NCI-H526 treated with DMSO at 0.1 percent for 48 hours (cell line): ENCODE measurements at places on chromosomes 16 and 17.

DNA sequence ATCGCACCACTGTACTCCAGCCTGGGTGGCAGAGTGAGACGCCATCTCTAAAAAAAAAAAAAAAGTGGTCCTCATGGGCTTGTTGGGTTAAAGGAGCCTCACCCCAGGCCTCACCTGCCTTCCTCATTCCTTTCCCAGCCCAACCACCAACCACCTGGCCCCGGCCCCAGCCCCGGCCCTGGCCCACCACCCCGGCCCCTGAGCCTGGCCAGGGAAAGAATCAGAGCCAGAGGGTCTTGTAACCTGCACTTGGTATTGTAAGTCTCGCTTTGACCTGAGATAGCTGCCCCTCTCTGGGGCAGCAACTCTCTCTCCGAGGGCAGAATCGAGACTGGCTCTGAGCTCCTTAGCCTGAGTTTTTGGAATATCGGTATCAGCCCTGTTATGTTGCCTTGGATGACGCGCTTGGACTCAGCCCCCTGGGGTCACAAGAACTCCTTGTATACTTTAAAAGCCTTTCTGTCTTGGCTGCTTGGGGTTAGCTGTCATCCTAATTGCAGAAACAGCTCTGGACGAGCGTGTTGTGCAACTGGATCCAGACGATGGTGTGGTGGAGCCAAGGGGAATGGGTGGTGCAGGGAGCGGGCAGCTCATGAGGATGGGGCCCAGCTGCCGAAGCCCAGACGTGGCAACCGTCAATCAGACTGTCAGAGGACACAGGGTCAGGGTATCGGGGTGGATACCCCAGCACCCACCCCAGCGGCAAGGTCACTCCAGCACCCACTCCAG, 14.6 kb downstream of the SMTNL2 start:
- no peak for DNase-seq

DNA sequence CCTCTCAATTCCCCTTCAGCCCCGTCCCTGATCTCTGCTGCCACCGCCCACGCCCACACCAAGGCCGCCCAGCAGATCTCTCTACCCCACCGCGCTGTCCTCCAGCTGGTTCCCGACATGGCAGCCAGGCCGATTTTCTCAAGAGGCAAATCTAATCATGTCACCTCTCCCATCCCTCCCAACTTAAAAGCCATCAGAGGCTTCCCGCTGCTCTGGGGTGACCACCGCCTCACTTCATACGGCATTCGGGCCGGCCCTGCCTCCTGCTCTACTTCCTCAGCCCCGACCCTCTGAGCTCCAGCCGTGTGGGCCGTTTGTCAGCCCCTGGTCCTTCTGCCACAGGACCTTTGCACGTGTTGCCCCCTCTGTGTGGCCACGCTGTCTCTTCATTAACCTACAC, 63.2 kb downstream of the RPH3AL start:
- DNase-seq = no peak

- no peak for DNase-seq
Observed at GRCh38 chr16:54631782-54632181, 298.9 kb upstream of the IRX5 start.

- DNase-seq = no peak
Observed at GRCh38 chr16:4032768-4033167, 83.5 kb downstream of the ADCY9 start.

DNA sequence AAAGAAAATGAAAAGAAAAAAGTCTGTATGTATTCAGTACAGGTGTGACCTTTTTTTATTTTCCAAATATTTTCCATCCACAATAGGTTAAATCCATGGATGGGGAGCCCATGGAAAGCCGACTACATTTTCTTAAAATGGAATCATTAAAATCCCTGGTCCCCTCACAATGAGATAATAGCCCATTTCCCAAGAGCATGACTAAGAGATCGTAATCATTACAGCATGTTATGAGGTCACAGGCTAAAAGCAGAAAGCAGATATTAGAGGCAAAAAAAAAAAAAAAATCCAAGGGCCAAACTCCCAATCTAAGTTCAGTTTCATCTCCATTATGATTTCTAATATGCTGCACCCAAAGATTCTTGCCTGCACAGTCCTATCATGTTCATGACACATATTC, 44.7 kb downstream of the CYTH1 start:
- no peak for DNase-seq

DNA sequence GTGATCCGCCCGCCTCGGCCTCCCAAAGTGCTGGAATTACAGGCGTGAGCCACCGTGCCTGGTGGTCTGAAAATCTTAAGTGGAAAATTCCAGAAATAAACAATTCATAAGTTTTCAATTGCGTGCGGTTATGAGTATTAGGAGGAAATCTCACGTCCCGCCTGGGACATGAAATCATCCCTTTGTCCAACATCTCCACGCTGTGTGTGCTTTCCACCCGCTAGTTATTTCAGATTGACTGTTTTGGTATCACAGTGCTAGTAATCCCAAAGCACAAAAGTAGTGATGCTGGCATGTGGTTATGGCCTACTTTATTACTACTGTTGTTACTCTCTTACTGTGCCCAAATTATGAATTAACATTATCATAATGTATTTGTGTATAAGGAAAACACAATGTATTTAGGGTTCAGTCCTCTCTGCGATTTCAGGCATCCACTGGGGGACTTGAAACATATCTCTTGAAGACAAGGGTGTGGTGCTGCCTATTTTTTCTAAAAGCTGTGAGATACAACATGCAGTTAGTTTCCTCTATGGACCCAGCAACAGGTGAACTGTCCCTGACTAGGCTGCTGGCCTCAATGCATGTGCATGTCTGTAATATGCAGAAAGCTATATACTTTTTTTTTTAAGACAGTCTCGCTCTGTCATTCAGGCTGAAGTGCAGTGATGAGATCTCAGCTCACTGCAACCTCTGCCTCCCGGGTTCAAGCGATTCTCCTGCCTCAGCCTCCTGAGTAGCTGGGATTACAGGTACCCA, 32.3 kb downstream of the SLC47A1 start:
- DNase-seq = no peak

- no peak for DNase-seq
Observed at GRCh38 chr17:77432742-77433141, 292.0 kb downstream of the SEC14L1 start.

DNA sequence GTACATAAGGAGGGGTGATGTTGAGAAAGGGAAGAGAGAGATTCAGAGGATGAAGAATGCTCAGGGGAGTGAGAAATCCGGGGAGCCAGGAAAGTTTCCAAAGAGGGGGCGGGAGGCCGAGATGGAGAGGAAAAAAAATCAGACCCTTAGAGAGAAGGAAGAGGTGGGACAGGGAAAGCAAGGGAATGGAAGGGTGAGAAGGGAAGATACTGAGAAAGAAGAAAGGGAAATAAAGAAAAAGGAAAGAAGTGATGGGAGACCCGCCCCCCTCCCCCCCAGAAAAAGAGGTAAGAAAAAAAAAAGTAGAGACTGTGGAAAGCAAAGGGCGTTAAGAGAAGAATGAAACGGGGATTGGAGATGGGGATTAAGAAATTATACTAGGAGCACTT, 507 bp downstream of the DYNLRB2 start:
- no peak for DNase-seq

DNA sequence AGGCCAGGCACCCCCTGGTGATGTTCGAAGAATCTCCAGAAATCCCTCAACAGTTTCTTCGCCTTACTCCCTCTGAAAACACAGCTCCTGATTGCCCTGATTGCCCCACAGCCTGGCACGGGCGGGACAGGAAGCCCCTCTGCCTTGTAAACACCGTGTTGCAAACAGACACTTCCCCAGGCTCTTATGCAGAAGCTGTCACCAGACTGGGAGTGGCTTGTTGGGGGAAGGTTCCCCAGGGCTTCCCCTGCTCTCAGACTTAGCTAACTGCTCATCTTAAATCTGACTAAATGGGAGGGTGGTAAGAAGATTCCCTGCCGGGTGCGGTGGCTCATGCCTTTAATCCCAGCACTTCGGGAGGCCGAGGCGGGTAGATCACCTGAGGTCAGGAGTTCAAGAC, 11.2 kb downstream of the PIK3R5 start:
- DNase-seq = no peak

DNA sequence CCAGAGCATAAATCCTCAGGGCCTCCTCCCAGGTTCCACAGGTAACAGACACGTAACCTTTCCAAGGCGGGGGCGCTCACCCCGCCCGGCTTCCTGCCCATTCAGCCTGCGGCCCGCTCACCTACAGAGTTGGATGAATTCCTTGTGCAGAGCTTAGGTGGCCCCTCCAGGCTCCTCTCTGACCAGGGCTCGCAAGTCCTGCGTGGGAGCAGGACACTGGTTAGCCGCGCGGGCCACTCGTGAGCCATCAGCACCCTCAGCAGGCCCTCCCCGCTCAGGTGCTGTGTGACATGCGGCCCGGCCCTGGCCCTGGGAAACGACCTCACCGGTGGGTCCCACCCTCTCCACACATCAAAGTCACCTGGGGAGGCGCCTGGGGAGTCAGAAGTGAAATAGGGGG, 528 bp downstream of the TERB1 start:
- no peak for DNase-seq

GRCh38 chr17:58317421-58318064, 11.1 kb downstream of the TSPOAP1 start:
- peak; percentile 58 for DNase-seq

DNA sequence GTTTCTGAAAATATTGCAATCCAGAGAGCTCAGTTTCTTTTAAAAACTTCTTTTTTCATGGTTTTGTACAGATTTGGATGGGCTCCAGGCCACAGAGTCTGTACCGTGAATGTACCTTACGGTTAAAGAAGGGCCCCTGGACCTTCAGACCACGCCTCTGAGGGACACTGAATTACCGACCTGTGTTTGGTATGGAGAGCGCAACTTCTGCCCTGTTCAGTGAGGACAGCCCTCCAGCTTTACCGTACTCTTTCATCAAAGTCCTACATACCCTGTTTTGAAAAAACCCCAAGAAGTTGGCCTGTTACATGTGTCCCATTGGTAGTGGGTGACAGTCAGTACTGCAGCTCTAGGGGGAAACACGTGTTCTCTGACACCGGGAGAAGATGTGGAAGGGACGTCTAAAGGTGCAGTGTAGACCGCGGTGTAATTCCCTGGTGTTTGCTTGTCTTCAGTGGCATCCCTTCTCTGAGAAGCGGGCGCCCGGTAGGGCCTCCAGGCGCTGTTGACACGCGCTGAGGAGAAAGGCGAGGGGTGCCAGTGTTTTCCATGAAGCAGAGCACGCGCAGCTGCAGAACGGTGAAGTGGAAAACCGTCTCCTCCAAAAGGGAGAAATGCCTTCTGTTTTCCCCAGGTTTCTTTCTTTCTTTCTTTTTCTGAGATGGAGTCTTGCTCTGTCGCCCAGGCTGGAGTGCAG, 6.2 kb downstream of the PGS1 start:
- DNase-seq = no peak

GRCh38 chr16:88013091-88013609, 61.9 kb downstream of the BANP start:
- DNase-seq = no peak

- DNase-seq = no peak
Observed at GRCh38 chr16:51163366-51163765, 12.3 kb upstream of the SALL1 start.

DNA sequence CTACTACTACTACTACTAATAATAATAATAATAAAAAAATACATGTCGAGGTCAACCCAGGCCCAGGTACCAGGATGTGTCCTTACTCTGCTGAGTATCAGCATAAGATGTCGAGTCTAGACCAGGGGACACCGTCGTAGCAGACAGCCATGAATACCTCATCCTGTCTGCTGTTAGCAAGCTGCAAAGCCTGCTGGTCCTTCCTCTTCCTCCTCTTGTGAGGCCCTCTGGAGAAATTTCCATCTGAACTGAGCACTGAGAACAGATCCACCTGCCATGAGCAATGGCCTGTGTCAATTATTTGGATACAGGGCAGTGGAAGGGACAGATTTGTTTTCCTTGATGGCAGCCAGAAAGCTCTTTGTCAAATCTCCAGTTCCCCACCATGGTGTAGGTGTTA, 168.5 kb downstream of the XYLT1 start:
- DNase-seq = no peak

DNA sequence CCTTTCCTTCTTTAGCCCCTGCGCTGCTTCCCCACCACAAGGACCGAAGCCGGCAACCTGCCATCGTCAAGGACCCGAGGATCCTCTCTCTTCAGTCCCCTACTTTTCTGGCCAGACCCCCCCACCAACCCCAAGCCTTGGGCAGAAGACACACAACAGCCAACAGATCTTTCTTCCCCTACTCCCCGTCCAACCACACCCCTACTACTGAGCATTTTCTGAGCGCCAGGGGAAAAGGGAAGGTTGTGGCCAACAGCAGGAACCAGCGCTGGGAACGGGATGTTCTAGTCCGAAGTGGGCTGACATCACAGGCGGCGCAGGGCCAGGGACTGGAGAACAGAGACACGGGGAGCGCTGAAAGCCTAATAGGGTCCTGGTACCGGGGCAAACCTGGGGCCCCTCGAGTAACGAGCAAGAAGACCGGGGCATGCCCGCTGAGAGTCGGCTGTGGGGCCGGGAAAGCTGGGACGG, 528 bp downstream of the PER1 start:
- DNase-seq = no peak

- DNase-seq = no peak
Observed at GRCh38 chr17:75011401-75012095, 922 bp upstream of the MRPL58 start.

GRCh38 chr17:72970797-72971196, 121.7 kb downstream of the SLC39A11 start:
- no peak for DNase-seq

DNA sequence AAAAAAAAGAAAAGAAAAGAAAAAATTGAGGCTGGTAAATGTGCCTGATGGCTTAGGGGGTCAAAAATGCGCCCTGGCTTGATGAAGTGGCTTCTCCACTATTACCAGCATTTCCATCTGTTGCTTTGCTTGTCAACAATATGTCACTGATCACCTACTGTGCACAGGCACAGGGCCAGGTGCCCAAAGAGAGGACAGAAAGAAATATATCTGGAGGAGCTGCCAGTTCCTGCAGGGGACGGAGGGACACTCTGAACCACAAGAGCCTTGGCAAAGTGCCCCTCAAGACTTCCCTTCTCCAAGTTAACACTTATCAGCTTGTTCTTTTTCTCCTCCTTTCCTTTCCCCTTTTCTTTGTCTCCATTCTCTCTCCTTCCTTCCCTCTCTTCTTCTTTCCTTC, 34.7 kb downstream of the GINS3 start:
- no peak for DNase-seq

DNA sequence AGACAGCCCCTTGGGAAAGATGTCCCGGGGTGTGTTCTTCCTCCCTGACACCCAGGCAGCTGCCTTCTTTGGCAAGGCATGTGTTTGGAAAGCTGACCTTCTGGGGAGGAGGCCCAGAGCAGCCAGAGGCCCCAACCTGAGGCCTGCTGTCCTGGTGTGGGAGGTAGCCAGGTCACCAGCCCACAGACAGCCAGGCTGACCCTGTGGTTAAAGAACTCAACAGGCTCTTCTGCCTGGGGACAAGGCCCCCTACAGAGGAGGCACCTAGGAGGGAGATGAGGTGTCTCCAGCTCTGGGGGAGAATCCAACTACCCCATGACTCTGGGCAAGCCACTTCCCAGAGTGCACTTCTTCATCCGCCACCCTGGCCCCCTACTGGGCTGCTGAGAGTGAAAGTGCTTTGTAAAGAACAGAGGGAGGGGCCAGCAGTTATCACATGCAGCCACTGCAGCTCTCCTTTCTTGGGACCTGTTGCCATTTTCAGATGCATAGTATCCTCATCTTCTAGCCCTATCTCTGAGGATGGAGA, 13.1 kb upstream of the SREBF1 start:
- no peak for DNase-seq
